ENCODE measurements at places on chromosomes 1 and 21. TPM values are rescaled to one million over a fixed set of nuclear protein-coding genes. Genes with fewer than 3 reads are reported as not detected.

The SLC44A5 gene
- 1.2 TPM for total RNA-seq

The CTH gene
- total RNA-seq = 4.2 TPM

The PNRC2 gene
- 92.8 TPM for total RNA-seq

The CNR2 gene
- total RNA-seq = not detected

The LCE2B gene
- not detected for total RNA-seq

The HECTD3 gene
- total RNA-seq = 29.7 TPM

The KLHDC8A gene
- not detected for total RNA-seq

The UBE2U gene
- not detected for total RNA-seq

The POMGNT1 gene
- total RNA-seq = 28.5 TPM

The INAVA gene
- total RNA-seq = 42.2 TPM

The GJA8 gene
- not detected for total RNA-seq

The LRRC53 gene
- total RNA-seq = not detected

The ADAMTSL4 gene
- 64.6 TPM for total RNA-seq

The EPHX1 gene
- 142 TPM for total RNA-seq

The ZNF496 gene
- 39.0 TPM for total RNA-seq

The SYCP1 gene
- total RNA-seq = not detected

The LRRC39 gene
- total RNA-seq = 1.2 TPM

The KRTAP19-1 gene
- total RNA-seq = not detected

The SUSD4 gene
- 26.3 TPM for total RNA-seq

The BGLAP gene
- not detected for total RNA-seq

The STXBP3 gene
- 167 TPM for total RNA-seq

The PRKCZ gene
- total RNA-seq = 17.9 TPM

The HHIPL2 gene
- not detected for total RNA-seq

The BRWD1 gene
- total RNA-seq = 62.1 TPM

The CAMK1G gene
- not detected for total RNA-seq

The PDXK gene
- total RNA-seq = 58.7 TPM

The LINGO4 gene
- total RNA-seq = 0.98 TPM

The DENND4B gene
- total RNA-seq = 42.7 TPM

The WNT2B gene
- total RNA-seq = 16.0 TPM

The CD1B gene
- not detected for total RNA-seq

The IFNLR1 gene
- 1.7 TPM for total RNA-seq

The PTGS2 gene
- total RNA-seq = 11.5 TPM

The C8A gene
- not detected for total RNA-seq

The ZNF695 gene
- 0.49 TPM for total RNA-seq

The TNFRSF14 gene
- 49.6 TPM for total RNA-seq

The OR2T11 gene
- not detected for total RNA-seq

The HSD11B1 gene
- 18.7 TPM for total RNA-seq

The LORICRIN gene
- total RNA-seq = not detected

The TMIGD3 gene
- total RNA-seq = 2.9 TPM
